CD4-positive, alpha-beta T cell treated with Interleukin-6 for 4 hours (primary cell): ENCODE measurements at places on chromosomes 1 and 21.

GRCh38 chr21:28220680-28221079 lies 772.0 kb downstream of the LTN1 start:
- DNase-seq = no peak

DNA sequence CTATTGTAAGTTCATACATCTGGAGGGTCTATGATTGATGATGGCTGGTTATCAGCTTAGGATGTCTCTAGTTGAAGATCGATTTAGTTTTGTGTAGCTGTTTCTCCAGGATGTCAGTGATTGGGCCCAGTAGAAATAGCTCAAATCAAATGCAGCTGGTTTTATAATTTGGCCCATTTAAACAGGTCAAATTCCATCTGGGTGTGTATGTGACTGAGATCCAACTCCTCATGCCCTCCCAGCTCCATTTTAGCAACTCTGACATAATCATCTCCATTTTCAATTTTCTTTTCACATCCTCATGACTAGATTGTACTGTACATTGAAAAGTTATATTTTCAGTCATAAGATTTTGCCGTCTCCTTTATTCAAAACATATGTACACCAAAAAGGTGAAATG lies 99.2 kb downstream of the TPR start:
- DNase-seq = no peak

GRCh38 chr1:81477710-81478109 lies 323.0 kb upstream of the ADGRL2 start:
- DNase-seq = no peak

GRCh38 chr1:30525631-30525970 lies 197.8 kb downstream of the MATN1 start:
- DNase-seq = no peak

DNA sequence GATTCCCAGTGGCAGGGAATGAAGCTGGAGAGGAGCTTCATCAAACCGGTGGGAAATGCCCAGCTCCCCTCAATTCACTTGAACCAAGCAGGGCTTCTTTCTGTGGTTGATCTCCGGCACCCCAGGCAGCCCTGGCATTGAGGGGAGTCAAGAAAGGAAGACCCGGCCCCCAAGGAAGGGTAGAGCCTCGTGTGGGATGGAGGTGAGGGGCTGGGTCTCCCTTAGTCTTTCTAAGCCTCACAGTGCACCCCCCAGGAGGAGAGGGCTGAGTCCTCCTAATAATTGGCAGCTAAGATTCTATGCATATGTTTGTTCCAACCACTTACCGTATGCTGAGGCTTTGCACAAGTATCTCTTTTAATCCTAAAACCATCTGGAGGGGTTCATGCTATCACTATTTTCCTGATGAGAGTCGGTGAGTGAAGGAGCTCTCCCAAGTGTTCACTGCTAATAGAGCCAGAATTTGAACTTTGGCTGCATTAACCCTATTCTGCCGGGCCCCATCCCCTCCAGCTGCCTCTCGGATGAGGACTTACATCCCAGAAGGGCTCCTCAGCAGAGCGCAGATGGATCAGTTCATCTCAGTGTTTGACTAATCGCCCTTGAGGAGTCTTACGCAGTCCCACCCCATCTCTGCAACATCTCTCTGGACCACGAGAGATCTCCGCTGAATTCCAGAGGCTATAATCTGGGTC lies 33.1 kb upstream of the TMEM51 start:
- DNase-seq = no peak

- no peak for DNase-seq
Observed at GRCh38 chr1:20411196-20411980, 74.6 kb downstream of the CAMK2N1 start.

DNA sequence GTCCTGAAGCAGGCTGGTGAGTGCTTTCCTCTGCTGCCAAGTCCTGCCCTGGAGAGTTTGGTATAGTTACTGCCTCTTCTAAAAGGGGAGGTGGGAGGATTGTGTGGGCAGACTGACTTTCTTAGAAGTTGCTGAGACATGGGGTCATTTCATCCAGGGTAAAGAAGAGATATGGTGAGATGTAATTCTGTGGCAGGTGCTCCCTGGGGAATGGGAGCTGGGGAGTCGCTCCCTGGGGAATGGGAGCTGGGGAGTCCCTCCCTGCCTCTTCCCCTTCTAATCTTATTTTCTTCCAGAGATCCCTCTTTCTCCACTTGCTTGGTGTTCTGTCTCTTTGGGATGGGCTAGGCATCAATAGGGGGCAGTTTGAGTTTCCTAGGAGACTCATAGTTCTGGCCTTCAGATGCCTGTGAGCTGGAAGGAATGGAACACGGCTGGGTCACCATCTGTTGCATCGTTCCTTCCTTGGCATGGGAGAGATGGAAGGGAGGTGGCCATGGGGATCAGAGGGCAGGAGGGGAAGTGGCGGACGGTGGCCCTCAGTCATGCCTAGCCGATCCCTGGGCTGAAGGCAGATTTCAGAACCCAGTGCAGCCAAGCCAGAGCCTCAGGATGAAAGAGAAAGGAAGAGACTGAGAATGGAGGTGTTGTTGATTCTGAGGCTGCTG lies 59.0 kb downstream of the NFASC start:
- no peak for DNase-seq
